NCI-H2081 (cell line): ENCODE measurements at places on chromosomes 5 and 9.

DNA sequence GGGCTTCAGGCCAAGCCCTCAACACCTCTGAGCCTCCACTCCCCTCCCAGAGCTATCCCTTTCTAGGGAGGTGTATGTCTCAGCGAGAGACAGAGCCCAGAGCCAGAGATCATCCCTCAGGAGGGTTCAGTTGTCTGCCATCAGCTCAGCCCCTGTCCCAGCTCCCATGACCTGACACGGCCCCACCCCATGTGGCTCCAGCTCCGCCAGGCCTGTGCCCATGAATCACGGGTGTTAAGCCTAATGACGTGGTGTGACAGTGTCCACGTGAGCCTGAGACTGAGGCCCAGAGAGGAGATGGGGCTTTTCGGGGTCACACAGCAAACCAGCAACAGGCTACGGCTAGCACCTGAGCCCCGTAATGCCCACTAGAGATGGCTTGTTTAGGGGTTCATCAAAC is 60.9 kb upstream of the ORM1 start:
- DNase-seq: no peak

- DNase-seq: peak; percentile 19
These were observed at the start of gene AIF1L for GRCh38 chr9:131096269-131097125. TSS of gene AIF1L (plus strand) at chr9:131096531. CDS start at chr9:131096630, 99 bp downstream.

GRCh38 chr9:34663303-34663605 is 797 bp upstream of the CCL27 start:
- no peak for DNase-seq

- DNase-seq: no peak
These were observed 17.5 kb downstream of the PRKACG start for GRCh38 chr9:68996462-68996861.

GRCh38 chr5:10552183-10553143 is 11.4 kb upstream of the ANKRD33B start:
- DNase-seq: no peak

- DNase-seq: peak; percentile 26
These were observed 31.0 kb downstream of the EFCAB9 start for GRCh38 chr5:172224996-172225395.

DNA sequence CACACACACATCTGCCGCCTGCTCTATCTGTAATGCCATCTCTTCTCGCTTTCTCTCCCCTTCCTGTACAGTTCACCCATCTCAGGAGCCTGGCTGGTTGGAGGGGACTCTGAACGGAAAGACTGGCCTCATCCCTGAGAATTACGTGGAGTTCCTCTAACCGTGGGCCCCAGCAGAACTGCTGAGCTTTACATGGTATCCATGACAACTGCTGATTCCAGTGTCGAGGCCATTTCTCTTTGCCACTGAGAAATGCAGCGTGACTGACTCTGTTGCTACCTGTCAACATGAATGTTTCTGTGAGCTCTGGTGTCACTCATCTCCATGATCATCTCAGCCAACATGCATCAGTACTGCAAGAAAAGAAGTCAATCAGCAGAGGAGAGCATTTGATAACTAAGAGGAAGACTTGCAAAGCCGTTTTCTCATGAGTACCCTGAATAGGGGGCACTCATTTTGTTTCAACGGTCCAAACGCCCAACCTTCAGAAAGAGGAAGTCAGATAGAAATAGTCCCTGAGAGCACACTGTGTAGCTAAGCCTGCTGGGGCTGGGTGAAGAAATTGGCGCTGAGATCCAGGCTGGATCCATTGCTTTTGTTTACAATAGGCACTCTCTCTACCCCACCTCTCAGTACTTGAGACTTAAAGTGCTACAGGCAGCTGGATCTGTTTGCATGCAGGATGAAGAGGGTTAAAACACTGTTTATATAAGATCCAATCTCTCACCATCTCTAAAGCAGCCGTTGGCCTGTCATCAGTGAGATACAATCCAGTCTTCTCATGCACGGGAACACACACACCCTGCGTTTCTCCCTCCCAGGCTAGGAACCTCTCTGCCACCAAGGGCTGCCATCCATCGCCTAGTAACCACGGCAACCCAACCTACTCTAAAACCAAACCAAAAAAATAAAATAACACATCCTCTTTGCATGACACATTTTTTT is 180.9 kb downstream of the NR3C1 start:
- DNase-seq: no peak

DNA sequence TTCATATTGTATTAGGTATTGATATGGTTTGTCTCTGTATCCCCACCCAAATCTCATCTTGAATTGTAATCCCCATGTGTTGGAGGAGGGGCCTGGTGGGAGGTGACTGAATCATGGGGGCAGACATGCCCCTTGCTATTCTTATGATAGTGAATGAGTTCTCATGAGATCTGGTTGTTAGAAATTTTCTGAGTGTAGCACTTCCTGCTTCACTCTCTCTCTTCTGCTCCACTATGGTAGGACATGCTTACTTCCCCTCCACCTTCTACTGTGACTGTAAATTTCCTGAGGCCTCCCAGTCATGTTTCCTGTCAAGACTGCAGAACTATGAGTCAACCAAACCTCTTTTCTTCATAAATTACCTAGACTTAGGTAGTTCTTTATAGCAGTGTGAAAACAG is 187.4 kb upstream of the SLC24A2 start:
- DNase-seq: no peak

DNA sequence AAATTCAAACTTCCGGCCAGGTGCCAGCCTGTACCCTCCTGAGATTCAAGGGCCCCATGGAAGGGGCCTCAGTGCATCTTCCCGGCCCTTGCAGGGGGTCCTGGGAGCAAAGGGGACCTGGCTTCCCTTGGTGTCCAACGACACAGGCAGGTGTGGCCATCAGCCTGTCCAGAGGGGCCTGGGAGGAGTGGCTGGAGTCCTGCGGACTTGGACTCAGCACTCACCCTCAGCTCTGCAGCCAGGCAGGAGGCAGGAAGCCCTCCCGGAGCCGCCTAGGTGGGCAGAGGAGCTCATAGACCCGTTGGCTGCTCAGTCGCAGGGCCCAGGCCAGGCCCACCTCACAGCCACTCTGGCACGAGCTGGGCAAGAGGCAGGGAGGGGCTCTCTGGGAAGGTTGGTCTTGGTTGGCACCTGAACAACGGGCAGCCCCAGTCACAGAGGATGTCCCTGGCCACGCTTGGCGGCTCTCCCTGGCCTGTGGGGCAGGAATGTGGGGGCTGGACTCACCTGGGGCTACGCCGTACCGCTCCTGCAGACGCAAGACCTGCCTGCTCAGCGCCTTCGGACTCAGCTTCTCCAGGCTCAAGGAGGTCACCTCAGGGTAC is 53.8 kb upstream of the NRARP start:
- DNase-seq: no peak

DNA sequence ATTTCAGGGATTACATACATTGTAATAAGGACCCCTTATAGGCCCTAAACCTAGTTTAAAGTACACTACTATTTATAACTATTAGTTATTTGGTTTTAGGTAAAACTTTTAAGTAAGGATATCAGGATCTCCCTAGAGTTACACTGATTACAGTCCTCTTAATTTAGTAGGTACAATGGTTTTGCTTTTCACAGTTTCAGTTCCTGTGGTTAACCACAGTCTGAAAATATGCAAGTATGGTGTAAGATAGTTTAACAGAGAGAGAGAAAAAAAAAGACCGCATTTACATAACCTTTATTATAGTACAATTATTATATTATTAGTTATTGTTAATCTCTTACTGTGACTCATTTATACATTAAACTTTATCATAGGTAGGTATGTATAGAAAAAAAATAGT is 725.3 kb upstream of the PTPRD start:
- no peak for DNase-seq

GRCh38 chr5:1881098-1881572 is 1.6 kb downstream of the IRX4 start:
- DNase-seq: no peak

GRCh38 chr5:76850543-76851145 is 830 bp downstream of the S100Z start:
- no peak for DNase-seq

DNA sequence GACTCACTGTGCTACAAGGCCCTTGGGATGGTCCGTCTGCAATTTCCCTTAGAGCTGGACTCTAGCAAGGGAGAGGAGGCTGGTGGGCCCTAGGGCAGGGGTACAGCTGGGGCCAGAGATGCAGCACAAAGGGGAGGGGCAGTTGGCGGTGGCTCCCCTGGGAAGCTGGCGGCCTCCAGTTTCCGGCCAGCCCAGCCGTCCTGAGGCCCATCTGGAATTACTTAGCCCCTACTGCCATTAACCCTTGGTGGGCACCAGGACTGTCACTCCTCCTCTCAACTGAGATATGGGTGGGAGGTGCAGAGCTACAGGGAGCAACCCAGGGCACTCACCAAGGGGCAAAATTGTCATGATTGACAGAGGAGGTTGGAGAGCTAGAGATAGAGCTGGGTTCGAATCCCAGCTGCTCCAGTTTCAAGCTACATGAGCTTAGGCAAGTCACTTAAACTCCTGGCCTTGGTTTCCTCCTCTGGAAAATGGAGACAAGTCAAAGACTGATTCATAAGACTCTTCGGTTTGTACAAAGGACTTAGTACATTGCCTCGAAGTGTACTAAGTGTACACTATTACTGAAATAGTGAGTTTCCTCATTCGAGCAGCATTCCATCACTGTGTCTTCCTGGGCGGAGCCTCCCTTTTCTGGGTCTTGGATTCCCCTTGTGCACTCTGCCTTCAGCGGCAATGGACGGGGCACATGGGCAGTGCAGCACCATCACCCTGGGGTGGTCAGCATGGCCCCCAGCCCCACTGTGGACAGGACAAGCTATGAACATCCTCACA is 2.7 kb upstream of the PDGFRB start:
- no peak for DNase-seq

DNA sequence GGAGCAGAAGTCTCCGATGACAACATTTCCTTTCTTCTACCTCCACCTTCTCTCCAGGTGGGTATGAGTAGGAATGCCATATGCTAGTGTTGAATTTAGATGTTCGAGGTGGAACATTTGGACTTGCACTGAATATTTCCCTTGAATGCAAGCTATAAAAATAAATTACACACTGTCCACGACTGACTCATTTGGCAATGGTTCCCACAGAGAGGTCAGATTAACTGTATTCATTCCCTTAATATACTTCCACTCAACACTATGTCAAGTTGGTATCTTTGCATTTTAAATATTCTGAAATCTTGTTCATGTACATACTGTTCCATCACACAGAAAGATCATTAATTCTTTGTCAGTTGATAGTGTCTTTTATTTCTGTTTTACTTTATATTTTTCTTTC is 222.6 kb upstream of the PIK3R1 start:
- DNase-seq: no peak

DNA sequence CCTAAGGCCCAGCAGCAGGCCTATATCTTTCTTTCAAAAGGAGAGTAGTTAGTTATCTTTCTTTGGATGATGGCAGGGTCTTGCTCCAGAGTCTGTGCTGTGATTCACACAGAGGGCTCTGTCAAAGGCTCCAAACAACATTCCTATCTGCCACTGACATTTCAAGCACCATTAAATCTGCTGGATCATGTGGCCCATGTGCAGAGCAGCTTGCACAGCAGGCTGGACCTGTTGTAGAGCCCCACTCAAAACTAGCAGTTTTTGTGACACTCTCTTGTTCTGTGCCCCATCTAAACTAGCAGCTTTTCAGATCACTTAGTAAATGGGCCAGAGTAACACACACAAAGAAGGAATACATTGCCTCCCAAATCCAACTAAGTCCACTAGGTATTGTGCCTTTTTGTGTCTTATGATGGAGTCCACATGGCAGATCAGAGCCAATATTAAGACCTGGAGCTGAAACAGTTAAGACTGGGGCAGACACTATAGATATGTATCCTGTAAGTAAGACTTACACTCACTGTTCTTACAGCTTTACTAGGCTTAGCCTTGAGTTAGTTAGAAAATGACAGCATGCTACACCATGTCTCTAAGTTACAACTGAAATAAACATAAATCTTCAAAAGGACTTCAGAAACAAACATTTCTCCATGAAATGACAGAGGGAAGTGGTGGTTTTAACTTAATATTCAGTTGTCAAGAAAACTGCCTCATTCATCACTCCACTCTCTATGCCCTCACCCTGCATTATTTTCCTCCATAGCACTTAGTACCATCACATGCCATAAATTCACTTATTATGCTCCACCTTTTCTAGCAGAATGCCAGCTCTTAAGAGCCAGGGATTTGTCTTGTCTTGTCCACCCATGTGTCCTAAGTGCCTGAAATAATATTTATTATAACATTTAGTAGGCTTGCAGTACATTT is 400.9 kb downstream of the RAB3C start:
- DNase-seq: no peak

DNA sequence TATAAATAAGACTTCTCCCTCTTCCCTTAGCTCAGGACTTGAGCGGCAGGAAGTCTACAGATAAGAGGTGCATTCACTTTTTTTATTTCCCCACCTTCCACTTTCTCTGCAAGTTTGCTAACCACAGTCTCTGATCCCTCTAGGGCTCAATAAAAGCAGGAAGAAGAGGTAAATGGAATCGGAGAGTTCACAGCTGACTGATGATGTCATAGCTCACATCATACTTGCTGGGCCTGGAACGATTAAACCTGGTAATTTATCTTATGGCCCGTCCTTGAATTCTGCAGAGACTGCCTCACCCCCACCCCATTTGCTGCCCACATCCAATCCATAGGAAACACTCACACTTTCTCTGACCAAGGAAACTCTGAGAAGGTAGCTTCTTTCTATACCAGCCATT is 62.9 kb downstream of the DRD1 start:
- no peak for DNase-seq

DNA sequence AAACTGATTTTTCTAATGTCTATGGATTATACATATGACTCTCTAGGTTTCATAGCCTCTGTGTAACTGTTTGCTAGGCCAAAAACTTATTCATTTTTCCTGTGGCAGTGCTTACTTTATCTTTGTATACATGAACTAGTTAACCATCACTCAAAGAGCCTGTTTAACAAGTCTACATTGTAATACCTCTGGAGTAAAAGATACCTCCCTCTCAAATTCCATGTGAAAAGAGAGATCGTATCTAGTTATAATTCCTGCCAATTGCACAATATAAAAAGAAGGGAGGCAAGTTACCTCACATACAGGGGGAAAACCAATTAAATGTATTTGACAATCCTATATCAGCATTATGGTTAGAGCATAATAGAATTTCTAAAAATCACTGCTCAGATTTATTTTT is 271.9 kb upstream of the ST8SIA4 start:
- no peak for DNase-seq

- no peak for DNase-seq
These were observed 65.4 kb downstream of the AUH start for GRCh38 chr9:91296354-91296753.

- DNase-seq: no peak
These were observed 112.8 kb downstream of the EMB start for GRCh38 chr5:50328193-50328729.

DNA sequence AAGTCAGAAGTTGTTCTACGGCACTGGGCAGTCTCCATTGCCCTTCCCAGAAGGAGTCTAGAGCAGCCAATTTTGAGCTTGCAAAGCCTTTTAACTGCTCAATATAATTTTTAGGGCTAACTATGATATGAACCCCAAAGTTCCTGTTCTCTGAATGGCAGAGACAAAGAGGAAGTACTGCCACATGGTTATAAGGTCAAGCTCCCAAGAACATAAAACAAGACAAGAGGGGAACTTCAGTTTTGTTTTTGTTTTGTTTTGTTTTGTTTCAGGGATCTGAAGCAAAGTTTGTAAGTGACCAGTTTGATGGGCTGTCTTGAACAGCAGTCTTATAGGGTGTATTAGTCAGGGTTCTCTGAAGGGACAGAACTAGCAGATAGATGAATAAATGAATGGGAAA is 11.9 kb upstream of the SMC2 start:
- no peak for DNase-seq
